Right ventricle myocardium superior (tissue), 1 donor: ENCODE measurements at places on chromosomes 4 and X. TPM values are rescaled to one million over a fixed set of nuclear protein-coding genes. Genes with fewer than 3 reads are reported as not detected.

P2RY4 gene
- not detected for total RNA-seq

SEPSECS gene
- total RNA-seq, result 5.0 TPM

PRR32 gene
- 0.30 TPM for total RNA-seq

DNA sequence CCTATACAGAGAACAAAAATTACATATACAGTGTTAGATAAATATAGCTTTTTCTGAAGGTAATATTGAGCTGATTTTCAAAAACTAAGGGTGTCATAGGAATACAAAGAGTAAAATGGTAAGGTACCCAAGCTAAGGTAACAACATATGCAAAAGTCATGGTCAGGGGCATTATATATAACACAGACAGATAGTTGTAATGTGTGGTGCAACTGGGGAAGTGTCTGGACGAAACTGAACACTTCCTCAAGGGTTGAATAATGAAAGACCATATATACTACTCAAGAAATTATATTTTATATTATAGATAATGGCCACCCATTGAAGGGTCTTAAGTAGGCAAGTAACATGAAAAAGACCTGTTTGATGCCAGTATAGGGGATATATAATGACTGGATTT lies 262.1 kb upstream of the CXXC4 start:
- DNase-seq, result no peak
